ENCODE measurements at places on chromosomes 5 and 9.
A peak's percentile ranks its signal among the peaks of the same experiment; 100 is the strongest.

GRCh38 chr9:93859431-93860215, 95.5 kb downstream of the BARX1 start:
- DNase-seq: no peak

GRCh38 chr5:6495433-6496206, 47.0 kb downstream of the UBE2QL1 start:
- no peak for DNase-seq

- no peak for DNase-seq
Measured at GRCh38 chr9:116589392-116590354, 97.4 kb upstream of the TRIM32 start.

- no peak for DNase-seq
Measured at GRCh38 chr9:5436441-5436840, 1.3 kb downstream of the PLGRKT start.

DNA sequence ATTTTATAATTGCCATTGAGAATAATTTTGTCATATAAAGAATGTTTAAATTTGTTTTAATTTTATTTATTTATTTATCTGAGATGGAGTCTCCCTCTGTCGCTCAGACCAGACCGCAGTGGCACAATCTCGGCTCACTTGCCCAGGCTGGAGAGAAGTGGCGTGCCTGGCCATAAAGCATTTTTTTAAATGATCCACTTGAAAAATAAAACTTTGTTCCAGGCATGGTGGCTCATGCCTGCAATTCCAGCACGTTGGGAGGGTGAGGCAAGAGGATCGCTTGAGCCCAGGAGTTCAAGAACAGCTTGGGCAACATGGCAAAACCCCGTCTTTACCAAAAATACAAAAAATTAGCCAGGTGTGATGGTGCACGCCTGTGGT, 2.1 kb upstream of the SIT1 start:
- no peak for DNase-seq

DNA sequence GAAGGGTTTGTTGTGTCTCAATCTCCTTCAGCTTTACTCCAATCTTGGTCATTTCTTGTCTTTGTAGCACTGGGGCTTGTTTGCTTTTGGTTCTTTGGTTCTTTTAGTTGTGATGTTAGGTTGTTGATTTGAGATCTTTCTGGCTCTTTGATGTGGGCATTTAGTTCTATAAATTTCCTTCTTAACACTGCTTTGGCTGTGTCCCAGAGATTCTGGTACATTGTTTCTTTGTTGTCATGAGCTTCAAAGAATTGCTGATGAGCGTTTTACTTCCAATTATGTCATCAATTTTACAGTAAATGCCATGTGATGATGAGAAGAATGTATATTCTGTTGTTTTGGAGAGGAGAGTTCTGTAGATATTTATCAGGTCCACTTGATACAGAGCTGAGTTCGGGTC, 353.3 kb downstream of the MAN2A1 start:
- peak; percentile 15 for DNase-seq

- no peak for DNase-seq
Measured at GRCh38 chr5:2685651-2686272, 65.7 kb downstream of the IRX2 start.

- DNase-seq: no peak
Measured at GRCh38 chr5:116575326-116576052, 866 bp upstream of the SEMA6A start.

DNA sequence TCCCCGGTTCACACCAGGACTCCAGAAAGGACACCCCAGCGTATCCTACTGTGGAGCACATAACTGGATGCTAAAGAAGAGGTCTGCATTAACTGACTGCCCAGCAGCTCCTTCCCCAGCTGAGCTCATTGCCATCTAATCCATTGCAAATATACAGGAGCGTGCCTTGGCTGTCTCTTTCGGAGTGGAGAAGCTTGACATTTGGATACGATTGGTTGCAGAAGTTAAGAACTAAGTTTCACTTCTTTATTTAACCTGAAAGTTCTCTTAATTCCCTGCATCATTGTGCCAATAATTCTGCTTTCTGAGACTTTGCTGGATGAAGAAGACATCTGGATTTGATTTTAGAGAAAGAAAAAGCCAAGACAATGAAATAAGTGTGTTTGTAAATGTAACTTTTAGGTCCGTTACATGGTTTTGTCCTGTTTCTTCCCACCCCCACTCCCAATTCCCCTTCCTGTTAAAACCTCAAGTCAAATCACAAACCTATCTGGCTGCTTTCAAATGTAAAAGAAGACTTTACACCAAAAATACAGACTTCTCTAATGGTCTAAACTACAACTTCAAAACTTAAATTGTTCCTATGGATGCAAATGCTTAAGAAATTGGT, 33.9 kb downstream of the TAS2R1 start:
- no peak for DNase-seq

DNA sequence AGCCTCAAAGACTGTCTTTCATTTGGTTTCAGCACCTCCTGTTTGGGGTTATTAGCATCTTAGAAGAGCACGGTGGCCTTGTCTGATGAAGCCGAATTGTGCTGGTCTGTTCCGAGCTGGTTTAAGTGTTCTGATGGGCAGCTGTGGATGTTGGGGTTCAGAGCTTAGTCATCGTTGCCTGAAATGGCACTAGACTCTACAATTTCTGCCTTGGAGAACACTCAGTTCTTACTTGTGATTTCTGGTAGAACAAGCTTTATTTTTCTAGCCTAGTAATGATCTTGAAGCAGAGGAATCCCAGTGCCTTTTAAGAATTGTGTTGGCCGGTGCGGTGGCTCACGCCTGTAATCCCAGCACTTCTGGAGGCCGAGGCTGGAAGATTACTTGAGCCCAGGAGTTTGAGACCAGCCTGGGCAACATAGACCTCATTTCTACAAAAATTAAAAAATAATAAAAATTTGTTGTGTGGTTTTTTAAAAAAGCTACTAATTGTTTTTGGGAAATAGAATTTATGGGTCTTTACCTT, 7.8 kb downstream of the FBXW5 start:
- no peak for DNase-seq

DNA sequence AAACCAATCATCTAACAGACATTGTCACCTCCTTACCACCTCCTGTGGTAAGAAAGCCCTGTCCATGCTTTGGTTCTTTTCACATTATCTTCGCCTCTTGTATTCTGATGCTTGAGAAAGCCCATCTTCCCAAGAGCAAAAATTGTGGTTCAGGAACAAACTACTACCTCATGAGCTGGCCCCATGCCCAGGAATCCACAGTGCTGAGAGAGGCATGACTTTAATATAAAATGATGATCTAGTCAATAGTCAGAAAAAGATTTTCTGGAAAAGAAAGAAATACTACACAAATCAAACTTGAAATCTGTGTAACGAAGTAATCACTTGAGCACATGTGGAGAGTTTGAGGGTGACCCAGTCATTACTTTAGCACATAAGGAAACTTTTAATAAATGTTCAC, 94.7 kb downstream of the FGF10 start:
- no peak for DNase-seq
